ENCODE measurements at places on chromosomes 2 and 18.

DNA sequence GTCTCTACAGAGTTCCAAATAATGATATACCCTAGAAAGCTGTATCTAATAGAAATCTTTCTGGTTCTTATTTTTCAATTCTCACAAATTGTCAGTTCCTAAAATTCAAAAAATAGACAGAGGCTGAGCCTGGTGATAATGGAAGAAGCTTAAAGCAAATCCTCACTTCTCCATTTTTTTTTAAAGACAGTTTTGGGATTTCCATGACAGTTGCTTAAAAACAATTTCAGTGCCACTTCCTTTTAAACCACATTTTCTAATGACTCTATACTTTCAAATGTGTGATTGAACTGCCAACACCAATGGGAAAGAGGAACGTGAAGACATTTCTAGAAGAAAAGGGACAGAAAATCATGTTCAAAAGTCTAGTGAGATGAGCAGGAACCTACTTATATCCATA lies 4.0 kb downstream of the GKN2 start:
- DNase-seq: no peak

DNA sequence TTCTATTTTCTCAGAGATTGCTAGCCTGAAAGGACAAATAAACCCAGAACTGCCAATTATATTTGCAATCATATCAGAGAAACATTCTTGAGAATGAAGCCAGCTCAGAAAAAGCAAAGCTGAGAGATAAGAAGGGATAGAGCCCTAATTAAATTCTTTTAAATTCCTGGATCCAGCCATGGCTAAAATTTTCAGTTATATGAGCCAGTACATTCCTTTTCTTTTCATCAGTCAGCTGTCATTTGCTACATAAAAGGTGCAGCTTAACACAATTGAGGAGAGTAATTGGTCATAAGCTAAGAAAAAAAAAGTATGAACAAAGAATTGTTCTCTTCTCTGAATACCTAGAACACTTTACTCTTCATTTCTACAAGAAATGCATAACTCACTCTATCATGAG lies 303.5 kb upstream of the FIGN start:
- DNase-seq: no peak

GRCh38 chr2:32937602-32938448 lies 8.9 kb upstream of the LTBP1 start:
- peak; percentile 81 for DNase-seq

DNA sequence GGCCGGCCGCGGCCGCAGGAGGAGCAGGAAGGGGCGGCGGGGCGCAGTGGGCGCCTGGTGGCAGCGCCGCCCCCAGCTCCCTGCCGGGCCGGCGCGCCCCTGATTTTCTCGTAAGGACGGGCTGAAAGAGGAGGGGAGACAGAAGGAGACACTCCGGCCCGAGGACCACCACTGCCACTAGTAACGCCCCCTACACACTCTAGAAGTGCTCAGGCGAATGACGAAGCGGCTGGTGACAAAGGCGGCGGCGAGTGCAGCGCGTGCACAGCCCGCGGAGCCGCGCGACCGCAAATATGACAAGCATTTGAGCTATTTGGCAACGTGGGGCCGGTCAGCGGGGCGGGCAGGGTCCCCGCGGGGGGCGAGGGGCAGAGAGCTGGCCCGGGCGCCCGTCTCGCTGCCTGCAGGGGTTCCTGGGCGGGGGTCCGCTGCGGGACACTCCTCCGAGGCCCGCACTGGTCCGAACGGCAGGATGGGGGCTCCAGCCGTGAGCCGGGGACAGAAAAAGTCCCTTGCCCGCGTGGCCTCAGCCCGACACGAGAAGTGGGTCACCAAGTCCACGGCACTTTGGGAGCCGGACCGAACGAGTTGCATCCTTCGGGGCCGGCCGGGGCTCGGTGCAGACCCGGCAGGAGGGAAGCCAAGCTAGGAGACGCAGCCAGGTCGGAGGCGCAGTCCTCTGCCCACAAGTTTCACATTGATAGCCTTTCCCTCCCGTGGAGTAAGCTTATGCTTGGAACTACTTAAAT lies 524 bp upstream of the SERTAD2 start:
- peak; percentile 66 for DNase-seq

DNA sequence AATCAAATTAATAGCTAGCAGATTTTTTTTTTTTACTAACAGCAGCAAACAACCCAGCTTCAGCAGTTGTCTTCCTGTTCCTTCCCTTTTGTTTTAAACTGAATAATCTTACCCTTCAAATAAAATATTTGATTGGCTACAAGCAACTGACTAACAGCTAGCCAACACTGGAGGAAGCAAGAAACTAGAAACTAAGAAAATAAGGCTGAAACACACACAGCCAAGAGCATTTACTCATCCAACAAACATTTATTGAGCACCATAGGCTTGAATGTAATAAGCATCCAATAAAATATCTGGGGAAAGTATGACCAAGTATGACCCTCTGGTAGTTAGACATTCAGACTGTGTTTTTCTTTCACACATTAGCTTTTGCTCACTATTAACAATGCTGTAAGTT lies 189.2 kb downstream of the CD226 start:
- no peak for DNase-seq

- DNase-seq: peak; percentile 4
Measured at GRCh38 chr18:57214976-57215375, 68.1 kb downstream of the BOD1L2 start.

DNA sequence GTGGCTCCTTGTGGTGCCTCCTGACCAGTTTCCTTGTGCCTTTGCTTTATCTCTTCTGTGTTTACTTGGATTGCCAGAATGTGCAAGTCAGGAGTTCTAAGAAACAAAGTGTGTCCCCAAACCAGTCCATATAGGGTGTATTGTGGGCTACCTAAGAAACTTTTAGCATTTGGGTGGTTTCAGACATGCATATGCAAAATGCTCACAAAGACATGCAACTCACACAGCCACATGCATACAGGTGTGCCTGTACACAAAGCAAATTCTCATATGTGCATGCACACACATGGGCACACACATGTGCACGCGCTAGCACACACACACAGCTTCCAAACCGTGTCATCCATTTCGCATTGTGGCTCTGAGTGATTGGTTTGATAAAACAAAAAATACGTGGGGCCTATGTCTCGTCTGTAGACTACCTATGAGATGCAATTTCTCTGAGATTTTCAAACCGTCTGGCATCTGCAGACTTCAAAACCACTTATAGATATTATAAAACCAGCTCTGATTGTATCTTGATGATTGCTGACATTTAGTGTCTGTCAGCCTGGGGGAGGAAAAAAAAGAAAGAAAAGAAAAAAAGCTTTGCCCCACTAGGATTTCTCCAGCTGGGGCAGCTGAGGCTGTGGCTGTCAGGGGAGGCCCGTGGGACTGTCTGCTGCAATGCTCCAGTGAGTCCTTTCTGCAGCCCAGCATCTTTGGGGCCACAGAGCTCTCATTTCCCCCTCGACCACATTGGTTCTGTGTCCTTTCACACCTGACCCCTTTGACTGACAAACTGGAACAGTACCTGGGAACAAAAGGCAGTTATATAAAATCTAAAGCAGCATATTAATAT lies 556.1 kb downstream of the CMPK2 start:
- no peak for DNase-seq

GRCh38 chr18:903701-904100 lies 970 bp upstream of the ADCYAP1 start:
- DNase-seq: peak; percentile 59

DNA sequence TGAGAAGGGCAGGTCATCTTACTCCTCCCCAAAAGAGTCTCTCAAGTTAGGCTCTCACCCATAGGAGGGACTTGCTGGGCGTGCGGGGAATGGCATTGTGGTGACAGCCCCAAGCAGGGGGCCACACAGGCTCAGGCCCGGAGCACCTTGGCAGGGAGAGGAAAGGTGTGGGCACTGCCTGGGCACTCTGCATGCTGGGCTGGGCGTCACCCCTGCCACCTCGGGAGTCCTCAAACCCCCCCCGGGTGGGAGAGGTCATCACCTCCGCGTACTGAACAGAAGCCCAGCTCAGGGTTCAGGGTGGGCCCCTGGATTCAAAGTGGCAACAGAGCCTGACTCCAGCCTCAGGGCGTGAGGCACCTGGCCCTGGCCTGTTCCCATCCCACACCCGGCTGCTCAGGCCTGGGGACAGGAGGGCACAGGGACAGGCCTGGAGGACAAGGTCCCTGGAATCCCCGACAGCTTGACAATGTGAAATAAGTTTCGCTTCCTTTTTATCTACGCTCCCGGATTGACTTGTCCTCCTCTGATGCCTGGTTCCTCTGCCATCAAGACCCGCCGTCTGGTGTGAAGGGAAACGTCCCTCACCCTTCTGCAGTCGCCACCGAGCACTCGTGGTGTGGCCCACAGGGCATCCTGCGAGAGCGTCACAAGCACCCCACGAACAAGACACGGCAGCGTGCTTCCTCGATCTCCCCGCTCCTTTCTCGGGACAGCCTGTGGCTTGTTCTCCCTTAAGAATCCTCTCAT lies 97.8 kb downstream of the HDAC4 start:
- DNase-seq: no peak

DNA sequence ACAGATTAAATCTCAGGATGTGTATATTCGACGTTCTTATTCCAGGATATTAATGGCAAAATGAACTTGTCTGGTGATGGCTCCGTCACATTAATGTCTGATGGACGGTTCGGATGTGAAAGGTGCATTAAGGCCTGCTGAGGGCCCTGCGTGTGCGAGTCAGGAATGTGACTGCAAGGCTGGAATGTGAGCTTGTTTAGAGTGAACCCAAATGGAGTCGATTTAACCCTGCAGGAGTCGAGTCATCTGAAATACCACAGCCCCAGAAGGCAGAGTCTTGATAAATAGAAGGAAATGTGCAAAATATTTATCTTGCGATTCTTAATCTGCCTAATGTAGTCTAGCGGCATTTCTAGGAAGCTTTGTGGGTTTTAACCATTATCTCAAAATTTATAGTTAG lies 44.3 kb downstream of the RDH14 start:
- no peak for DNase-seq

DNA sequence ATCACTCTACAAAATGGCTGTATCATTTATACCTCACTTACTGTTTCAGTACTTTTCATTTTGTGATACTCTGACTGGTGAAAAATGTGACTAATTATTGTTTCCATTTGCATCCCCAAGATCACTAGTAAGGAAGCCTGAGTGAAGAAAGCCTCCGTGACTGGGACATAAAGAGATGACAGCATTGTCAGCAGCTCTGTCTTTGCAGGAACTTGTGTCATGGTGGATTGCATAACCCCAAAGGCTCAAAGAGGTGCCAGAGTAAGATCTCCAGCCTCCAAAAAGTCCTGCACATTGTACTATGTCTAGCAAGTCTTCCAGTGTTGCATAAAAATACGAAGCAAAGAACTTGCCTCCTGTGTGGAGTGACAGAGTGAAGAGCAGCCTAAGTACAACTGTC lies 187.5 kb upstream of the CRIM1 start:
- peak; percentile 27 for DNase-seq

DNA sequence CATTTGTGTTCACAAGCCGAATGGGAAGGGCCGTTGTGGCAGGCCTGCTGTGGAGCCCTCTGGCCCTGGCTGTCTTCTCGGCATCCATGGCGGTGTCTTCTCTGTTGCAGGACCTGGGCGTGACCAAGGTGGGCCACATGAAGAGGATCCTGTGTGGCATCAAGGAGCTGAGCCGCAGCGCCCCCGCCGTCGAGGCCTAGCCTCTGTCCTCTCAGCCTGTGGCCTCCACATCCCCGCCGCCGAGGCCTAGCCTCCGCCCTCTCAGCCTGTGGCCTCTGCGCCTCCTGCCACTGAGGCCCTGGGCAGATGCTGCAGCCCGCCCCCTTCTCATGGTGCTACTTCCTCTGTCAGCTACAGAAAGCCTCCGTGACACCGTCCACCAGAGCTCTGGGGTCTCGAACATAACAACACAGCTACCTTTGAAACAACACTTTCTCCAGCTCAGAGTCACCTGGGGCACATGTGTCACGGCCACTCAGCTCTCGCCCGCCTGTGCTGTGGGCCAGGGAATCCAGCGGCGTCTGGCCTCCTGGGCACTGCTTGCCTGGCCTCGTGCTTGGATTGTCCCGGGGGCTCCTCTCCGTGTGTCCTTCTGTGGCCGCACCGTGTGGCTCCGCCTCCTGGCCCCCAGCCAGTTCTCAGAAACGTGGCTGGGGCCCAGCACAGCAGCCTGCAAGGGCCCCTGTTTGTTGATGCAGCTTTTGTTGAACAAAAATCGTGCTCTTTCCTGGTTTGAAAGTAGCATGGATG lies 97.1 kb downstream of the USP40 start:
- DNase-seq: no peak

DNA sequence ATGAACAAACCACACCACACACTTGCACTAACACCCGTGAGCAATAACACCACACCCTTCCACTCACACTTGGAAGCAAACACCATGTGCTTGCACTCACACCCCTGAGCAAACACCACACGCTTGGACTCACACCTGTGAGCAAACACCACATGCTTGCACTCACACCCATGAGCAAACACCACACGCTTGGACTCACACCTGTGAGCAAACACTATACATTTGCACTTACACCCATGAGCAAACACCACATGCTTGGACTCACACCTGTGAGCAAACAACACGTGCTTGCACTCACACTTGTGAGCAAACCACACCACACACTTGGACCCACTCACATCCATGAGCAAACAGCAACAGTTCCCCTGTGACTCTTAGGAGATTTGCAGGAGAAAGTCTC lies 24.4 kb downstream of the SNTG2 start:
- DNase-seq: no peak

- DNase-seq: peak; percentile 78
Measured at GRCh38 chr18:59837586-59837985, 62.2 kb upstream of the PMAIP1 start.

DNA sequence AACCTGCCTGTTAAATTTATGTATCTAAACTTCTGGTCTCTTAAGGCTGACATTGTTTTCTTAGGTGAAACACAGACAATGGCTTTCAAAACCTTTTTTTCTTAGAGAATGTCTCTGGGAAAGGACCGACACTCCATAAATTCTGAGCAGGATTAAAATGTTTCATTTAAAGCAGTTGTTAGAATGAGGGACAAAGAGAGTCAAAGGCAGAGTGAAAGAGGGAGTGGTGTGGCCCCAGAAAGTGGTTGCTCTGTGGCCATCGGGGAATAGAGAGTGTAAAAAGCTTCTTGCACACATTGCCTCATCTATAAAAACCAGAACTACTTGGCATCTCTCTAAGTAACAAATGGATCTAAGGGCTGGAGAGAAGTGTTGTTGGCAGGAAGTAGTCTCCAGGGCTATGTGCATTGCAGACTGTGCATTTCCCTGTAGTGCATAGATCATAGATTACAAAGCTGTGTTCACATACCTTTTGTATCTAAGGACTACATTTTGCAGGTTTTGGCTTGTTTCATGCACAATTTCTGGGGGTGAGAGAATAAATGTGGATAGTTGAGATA lies 3.6 kb downstream of the RPRM start:
- DNase-seq: no peak

- DNase-seq: no peak
Measured at GRCh38 chr2:8388781-8389180, 293.1 kb upstream of the ID2 start.
